ENCODE measurements at places on chromosomes 1 and 21. TPM values are rescaled to one million over a fixed set of nuclear protein-coding genes. Genes with fewer than 3 reads are reported as not detected.

The FAM72D gene
- 2.6 TPM for polyA plus RNA-seq

The OR10J4 gene
- not detected for polyA plus RNA-seq

The CALML6 gene
- 0.96 TPM for polyA plus RNA-seq

The NPHS2 gene
- 0.83 TPM for polyA plus RNA-seq
